ENCODE measurements at places on chromosomes 12 and 14.

DNA sequence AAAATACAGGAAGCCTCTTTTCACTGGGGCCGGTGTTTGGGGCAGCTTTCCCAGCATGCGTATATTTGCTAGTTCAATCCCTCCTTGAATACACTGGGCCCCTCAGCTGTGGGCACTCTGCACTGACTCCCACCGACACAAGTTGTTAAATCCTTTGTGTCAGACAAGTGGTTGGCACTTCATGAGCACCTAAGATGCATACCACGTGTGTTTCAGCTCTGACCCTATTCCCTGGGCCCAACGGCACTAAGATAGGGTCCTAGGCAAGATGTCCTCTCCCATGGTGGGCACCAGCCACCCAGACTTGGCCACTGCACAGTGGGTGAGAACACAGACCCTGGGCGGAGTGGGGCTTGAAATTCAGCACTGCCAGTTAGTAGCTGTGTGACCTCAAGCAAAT lies 173.8 kb downstream of the BCL11B start:
- no peak for DNase-seq

DNA sequence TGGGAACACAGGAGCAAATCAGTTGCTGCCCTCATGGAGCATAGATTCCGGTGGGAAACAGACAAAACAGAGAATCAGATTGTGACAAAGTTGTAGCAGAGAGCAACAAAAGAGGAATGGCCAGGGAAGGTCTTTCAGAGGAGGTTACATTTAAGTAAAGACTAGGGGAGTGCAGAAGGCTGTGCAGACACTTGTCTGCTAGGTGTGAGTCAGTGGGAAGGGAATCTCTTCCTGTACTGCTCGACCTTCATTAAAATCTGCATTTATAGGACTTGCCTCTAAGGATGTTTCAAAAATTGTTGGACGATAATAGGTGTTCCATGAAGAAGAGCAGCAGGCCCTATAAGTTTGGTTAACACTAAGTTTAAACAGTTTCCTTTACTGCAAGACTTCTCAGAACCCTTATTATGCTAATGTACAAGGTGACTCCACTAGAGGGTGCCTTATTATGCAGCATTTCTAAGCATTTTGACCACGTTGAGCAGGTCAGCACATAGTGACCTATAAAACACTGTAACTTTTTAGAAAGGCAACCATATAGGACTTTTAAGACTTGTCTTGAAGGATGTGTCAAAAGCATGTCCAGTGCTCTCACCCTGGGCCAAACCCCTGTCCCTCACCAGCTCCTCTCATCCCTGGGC lies 91.8 kb upstream of the RIC8B start:
- DNase-seq = no peak

DNA sequence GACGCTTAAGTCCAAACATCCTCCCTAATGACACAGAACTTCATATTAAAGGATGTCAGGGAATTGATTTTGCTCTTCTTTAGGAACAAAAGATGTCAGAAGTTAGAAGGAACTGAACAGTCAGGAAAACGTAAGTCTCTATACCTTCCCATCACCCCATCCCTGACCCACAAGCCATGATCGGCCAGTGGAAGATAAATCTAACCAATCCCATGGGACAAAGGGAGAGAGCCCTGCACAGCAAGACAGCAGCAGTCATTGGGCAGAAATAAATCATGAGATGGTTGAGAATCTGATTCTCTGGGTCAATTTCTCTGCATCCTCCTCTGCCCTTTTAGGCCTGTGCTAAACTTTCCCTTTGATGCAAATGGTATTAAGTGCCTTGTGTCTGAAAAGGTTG lies 414.9 kb downstream of the RGS6 start:
- no peak for DNase-seq

GRCh38 chr12:116423094-116423493 lies 136.1 kb upstream of the MAP1LC3B2 start:
- no peak for DNase-seq

GRCh38 chr12:79057540-79057939 lies 193.0 kb downstream of the SYT1 start:
- no peak for DNase-seq

DNA sequence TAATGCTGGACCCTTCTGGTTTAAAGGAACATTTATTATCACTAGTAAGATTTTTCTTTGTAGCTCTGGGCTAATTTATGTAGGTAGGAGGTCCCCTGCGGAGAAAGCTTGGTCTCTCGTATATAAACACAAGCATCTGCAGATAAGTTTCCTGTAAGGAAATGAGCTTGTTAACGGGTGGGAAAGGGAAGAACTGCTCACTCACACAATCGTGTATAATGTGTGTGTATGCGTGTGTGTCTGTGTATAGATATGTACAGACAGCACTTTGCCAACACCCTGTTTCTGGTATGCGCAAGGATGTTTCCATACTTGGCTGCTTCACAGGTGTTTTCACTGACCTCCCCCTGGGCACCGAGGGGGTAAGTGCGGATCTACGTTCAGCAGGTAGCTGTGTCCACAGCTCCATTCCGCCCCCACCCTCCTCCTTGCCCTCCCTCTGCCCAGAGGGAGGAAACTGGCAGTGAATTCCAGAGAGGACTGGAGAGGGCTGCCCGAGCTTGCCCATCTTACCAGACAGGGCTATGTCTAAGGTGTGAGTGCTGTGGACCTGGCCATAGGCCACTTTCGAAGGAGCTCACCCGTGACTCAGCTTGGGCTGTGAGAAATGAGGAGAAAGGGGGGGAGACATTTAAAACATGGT lies 65.2 kb downstream of the NINJ2 start:
- DNase-seq = no peak

- DNase-seq = no peak
Measured at GRCh38 chr14:27528328-27528727, 930.5 kb upstream of the NOVA1 start.

GRCh38 chr12:116159175-116159574 lies 118.3 kb downstream of the MED13L start:
- DNase-seq = no peak

GRCh38 chr12:13193505-13194231 lies 2.9 kb upstream of the EMP1 start:
- DNase-seq = no peak

DNA sequence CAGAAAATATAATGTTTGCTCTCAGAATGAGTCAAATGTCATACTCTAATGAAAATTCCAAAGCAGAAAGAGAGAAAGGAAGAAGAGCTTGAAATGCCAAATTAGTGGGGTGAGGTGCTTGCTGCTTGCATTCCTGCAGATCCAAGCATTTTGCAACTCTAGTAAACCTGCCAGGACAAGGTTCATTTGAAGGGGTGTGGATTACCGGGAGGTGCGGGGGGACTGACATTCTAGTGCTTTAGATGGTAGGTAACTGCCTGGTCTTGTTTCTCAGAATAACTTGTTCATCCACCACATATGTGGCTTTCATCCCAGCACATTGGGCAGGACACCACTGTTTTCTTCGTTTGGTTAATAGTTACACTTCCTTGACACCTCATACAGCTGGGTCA lies 144.4 kb downstream of the AKAP6 start:
- DNase-seq = no peak

DNA sequence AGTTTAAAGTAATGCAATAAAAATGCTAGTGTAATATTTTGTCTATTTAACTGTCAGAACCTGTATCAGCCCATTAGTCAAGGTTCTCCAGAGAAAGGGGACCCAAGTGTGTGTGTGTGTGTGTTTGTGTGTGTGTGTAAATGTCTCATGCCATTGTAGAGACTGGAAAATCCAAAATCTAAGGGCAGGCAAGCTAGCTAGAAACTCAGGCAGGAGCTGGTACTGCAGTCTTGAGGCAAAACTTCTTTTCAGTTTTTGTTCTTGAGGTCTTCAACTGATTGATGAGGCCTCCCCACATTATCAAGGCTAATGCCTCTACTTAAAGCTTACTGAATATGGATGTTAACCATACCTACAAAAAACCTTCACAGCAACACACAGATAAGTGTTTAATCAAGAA lies 126.7 kb downstream of the PRKD1 start:
- no peak for DNase-seq

DNA sequence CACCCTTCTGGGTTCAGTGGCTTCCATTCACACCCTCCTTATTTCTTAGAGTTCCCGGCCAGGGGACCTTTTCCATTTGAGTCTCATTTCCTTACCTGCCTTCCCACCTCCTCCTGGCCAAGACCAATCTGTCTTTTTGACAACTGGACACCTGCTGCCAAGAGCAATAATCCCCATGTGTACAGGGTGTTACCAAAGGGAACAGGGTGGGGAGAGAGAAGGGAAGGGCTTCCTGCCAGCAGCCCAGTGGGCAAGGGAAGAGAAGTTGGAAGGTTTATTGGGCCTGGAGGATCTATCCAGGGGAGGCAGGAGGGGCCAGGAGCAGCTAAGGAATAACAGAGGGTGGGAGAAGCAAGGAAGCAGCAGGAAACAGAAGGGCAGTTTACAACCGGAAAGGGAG lies 346.2 kb downstream of the C12orf75 start:
- no peak for DNase-seq

- DNase-seq = no peak
Measured at GRCh38 chr12:54304187-54304810, 3.5 kb upstream of the NFE2 start.

DNA sequence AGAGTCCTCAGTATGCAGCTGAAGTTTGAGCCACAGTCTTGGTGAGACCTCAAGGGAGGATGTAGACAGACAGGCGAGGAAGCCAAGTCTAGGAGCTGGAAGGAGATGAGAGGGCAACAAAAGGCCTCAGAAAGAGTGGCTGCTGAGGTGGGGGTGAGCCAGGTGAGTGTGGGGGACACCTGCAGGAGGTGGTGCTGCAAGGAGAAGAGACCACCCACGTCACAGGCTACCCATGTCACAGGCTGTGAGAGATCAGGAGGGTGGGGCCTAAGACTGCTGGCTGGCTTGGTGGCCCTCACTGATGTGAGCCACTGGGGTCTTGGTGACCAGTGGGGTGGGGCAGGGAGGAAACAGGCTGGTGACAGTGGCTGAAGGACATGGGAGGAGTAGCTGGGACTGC lies 97.3 kb downstream of the KIF26A start:
- DNase-seq = no peak

GRCh38 chr14:72715215-72715849 lies 178.6 kb downstream of the DPF3 start:
- DNase-seq = no peak

DNA sequence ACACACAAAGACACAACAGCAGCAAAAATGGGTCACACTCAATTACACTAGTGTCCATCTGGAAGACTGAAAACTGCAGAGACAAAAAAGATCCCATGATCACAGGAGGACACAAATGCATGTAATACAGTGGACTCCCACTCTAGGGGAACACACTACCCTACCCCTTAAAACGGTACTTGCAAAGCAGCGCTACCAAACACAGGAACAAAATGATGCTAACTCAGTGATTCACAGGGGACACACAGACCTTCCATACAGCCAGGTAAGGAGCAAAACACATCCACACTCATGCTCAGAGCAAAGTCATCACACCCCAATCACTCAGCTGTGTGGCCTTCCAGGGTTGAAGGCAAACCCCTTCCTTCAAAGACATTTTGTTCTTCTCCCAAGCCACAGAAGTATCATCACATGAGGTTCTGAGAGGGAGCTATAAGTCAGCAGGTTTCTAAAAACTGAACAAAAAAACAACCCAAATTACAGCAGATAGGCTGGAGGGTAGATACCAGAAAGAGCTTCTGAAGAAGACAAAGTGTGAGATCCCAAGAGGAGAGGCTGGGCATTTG lies 14.8 kb downstream of the SMUG1 start:
- DNase-seq = no peak

- no peak for DNase-seq
Measured at GRCh38 chr12:116026346-116026745, 251.1 kb downstream of the MED13L start.

DNA sequence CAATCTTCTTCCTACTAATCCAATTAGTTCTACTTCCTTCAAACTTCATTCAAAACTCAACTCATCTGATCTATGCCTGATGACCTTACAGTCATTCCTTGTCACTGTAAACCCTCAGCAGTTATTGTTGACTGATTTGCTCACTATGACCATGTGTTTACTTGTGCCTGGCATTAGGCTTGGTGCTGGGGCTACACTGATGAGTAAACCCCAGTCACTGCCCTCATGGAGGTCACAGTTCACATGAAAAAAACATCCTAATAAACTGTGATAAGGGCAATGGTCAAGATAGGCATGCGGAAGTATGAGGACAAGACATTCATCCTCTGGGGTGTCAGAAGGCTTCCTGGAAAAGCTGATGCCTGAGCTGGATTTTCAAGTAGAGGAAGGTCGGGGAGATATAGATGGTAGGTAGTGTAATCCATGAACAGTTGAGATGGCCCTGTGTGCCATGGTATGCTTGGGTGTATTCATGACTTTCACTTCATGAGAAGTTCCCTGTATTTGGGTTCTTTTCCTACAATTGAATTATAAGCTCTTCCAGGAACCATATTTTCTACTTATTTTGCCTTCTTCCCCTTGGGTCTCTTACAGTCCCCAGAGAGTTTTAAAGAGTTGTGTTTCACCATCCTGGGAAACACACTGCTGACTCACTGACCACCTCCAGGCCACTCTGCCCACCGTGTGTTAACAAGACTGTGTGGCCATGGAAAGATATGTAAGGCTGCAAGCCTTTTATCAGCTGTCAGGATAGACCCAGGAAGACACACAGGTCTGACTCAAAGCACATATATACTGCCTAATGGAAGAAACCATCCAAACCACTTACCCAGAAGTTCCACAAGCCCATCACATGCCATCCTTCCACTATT lies 38.7 kb upstream of the DUSP6 start:
- no peak for DNase-seq

DNA sequence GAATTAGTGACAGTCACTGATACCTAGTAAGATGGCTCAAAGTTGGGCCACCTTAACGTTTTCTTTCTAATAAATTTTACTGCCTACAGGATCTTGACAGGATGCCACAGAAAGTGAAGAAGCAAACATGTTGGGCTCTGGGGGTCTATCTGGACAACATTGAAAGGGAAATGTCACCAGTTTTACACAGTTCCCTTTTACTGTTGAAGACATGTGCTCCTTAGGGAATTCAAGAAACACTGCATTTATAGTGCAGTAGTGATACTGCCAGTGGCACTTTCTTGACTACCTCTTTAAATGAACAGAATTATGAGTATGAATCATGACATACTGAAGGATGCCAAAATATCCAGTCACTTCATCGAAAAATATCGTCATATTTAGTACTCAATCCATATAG lies 269.3 kb upstream of the SYT10 start:
- no peak for DNase-seq
